ENCODE measurements at places on chromosomes 1 and 21.

- DNase-seq = no peak
These were observed 75.4 kb upstream of the VTCN1 start for GRCh38 chr1:117286145-117286544.

- DNase-seq = no peak
These were observed 4.6 kb downstream of the OLFML3 start for GRCh38 chr1:113983826-113984225.

DNA sequence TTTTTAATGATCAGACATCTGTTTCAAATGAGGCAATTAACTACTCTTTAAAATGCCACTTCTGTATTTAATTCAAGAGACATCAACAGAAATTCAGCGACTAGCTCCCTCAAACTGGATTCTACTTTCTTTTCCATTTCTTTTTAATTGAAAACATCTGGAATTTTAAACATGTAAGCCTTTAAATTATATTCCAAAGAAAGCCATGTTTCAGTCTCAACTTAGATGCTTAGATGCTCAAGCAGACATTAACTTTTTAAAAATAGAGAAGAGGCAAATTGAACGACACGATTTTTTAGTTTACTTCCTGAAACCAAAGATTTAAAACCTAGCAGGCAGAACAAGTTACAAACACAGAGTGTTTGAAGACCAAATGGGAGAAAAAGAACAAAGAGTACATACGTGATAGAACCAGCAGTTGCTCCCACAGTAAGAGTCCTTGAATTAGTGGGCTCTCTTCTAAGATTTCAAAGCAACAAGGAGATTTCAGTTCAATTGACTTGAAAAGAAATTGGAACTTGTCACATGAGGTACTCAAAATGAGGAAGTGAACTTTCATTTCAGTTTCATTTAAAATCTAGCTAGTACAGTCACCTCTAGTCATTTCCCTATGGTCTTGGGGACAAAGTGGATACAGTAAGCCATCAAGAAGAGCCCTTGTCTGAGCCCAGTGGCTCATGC is at the start of gene CTSS:
TSS of gene CTSS (minus strand) at position 483 of the 681 bp plus-strand sequence. CDS start 1,015 bp downstream, outside the sequence.
- DNase-seq = no peak

DNA sequence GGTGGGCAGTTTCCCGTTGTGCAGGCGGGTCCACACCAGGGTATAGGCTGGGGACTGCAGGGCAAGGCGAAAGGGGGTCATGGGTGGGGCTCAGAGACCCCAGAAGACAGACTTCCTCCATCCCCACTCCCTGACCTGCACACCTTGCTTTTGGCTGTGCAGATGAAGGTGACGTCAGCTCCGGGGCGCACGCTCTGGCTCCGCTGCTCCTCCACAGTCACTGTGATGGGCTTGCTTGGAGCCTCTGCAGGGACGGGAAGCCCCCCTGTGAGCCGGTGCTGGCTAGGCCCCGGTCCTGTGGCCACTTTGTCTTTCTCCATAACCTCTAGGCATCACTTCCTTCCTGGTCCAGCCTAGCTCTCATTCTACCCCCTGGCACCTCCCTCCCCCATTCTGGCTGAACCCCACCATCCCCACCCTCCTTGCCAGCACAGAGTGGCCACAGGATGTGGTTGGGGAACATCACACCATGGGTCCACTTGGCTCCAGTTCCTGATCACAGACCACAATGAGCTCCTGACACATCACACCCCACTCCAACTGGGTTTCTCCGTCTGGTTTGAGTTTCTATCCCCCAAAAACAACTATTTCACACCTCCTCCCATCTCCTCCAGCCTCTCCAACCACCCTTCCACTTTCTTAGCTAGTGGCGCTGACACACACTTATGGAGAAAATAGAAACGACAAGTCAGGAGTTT is 45.2 kb downstream of the LDLRAD2 start:
- DNase-seq = no peak

DNA sequence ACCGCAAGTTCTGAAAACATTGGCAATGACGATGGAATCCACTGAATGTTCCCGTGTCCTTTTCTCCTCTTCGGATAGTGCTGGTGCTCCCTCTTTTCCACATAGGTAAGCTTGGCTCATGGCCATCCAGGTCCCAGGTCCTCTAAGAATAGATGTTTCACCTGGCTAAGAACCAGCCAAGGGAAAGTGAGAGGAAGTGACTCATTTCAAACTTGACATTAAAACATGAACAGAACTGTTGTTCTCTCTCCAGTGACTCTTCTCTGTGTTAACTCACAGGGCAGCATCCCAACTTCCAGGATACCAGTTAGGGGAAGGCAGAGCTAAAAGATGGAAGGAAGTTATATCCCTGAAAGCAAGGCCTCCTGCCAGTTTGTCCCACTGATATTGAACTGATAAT is 493.8 kb upstream of the CHRM3 start:
- no peak for DNase-seq

- DNase-seq = no peak
These were observed 11.0 kb upstream of the CDK18 start for GRCh38 chr1:205493241-205494085.

GRCh38 chr1:156805766-156806511 is 10.7 kb downstream of the SH2D2A start:
- DNase-seq = no peak

DNA sequence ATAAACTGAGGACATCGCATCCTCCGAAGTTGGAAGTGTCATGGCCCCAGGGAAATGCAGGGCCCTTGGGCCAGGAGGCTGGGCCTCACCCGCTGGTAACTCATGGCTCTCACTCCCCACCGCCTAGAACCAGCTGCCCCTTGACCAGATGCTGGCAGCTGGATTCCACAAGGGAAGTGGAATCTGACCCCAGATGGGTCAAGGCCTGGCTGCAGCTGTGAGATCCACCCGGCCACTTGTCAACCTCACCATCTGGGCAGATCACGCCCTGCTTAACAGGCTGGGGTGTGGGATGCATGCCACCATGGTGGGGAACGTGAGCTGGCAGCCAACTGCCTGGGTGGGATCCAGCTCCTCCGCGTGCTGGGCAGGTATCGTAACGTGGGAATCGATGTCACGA is 25.5 kb downstream of the KCNAB2 start:
- no peak for DNase-seq

- no peak for DNase-seq
These were observed 12.8 kb downstream of the TRAPPC10 start for GRCh38 chr21:44024887-44025353.

- no peak for DNase-seq
These were observed 30.0 kb downstream of the PRKACB start for GRCh38 chr1:84174051-84174556.

DNA sequence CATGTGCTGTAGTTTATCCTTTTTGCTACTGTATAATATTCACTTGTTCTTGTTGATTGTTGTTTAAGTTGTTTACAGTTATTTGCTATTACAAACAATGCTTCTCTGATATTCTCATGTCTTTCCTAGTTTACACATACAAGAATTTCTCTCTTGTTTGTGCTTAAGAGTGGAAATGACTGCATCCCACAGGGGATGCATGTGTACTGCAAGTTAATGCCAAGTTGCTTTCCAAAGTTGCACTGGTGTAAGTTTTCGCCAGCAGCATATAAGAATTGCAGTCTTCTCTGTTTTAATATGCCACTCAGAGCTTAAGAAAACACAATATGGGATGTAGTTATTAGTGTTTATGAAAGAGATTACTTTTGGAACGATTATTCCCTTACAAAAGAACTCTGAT is 97.7 kb downstream of the NEK7 start:
- DNase-seq = no peak

GRCh38 chr1:168767894-168768584 is 39.0 kb upstream of the DPT start:
- no peak for DNase-seq

GRCh38 chr1:77126307-77126706 is 92.9 kb downstream of the PIGK start:
- no peak for DNase-seq

GRCh38 chr1:89260042-89260441 is 12.6 kb downstream of the GBP5 start:
- DNase-seq = no peak

Measured in activated naive CD4-positive, alpha-beta T cell treated with anti-CD3 and anti-CD28 coated beads, Interleukin-2, amount 50 U/mL, for 72 hours (primary cell).